ENCODE measurements at places on chromosomes 12 and 14.

DNA sequence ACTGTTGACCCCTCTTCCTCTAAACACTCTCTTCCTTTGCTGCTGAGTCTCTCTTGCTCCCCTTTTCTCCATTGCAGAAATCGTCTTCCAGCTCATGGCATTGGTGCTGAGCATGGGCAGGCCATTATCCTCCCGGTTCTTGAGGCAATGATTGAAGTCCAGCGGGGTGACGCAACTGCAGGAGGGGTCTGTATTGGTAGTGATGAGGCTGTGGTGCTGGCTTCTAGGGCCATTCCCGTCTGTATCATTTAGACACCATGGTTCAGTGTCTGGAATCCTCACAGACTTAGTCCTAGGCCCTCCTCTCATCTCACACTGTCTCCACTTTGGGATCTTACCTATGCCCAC is 720 bp upstream of the SLC22A17 start:
- DNase-seq = no peak

DNA sequence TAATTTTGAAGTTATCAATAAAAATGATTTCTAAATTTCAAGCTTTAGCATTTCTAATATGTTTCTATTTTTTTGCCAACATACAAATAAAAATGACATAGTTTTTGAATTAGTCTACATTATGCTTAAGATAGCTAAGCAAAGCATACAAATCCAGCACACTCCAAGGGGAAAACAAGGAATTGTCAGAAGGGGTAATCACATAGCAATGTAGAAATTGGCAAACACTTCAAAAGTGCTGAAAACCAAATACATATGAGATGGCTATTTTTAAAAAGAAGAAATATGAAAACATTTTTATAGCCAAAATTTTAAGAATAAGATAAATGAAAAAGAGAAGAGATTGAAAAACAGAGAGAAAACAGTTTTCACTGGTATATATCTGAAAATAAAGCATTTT is 308.0 kb downstream of the SLC6A15 start:
- no peak for DNase-seq

GRCh38 chr12:38137287-38137686 is 179.3 kb upstream of the ALG10B start:
- DNase-seq = no peak

GRCh38 chr12:129470196-129470595 is 433.6 kb downstream of the TMEM132D start:
- no peak for DNase-seq

GRCh38 chr14:23284654-23285529 is 1.0 kb downstream of the HOMEZ start:
- DNase-seq = peak; percentile 60

DNA sequence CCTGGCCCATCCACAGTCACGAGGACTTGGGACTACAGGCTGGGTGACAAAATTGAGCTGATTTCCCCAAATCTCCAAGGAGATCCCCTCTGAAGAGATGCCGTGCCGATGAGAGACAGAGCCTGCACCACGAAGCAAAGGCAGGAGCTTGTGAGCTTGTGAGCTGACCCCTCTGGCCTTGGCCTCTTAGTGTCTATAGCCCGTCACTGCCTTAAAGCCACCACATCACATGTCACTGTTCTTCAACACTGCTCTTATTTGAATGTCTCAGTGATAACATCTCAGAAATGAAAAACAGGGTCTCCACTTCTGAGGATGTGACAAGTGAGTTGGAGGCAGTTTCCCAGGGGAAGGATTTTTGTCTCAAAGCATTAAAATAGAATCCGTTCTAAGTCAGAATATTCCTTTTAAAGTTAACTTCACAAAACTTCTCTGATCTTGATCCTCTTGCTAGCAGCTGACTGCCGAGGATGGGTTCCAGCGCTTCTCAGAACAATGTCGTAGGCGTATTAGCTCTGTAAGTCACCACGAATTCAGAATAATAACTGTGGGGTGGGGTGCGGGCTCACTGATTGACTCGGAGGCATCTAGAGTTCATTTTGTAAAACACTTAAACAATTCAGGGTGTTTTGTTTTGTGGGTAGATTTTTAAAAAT is 37.5 kb downstream of the CHST11 start:
- no peak for DNase-seq

DNA sequence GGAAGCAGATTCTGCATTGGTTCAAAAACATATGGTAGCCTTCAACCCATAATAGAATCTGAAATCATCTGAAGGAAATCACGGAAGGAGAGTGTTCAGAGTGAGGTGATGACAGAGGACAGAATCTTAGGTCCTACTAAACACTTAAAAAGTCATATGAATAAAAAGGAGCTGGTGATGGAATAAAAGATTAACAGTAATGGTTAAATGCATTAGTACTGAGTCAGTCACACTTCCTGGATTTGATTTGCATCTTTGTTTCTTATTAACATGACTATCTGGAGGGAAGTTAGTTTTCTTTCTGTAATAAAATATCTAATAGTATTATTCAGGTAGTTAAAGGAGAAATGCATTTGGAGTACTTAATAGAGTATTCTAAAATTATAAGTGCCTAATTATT is 296.3 kb upstream of the ATXN7L3B start:
- DNase-seq = no peak

GRCh38 chr12:101889211-101889752 is 11.9 kb downstream of the DRAM1 start:
- DNase-seq = no peak

- no peak for DNase-seq
Observed at GRCh38 chr12:99066726-99067125, 421.6 kb downstream of the APAF1 start.

- no peak for DNase-seq
Observed at GRCh38 chr12:119363490-119363889, 29.0 kb downstream of the CCDC60 start.

GRCh38 chr14:67833403-67833802 is 13.8 kb downstream of the RAD51B start:
- DNase-seq = no peak

GRCh38 chr12:111596985-111597830 is 1.9 kb downstream of the ATXN2 start:
- peak; percentile 80 for DNase-seq

GRCh38 chr12:129902371-129903091 is 1.3 kb downstream of the TMEM132D start:
- no peak for DNase-seq

- DNase-seq = no peak
Observed at GRCh38 chr12:98022961-98023360, 492.4 kb upstream of the TMPO start.

DNA sequence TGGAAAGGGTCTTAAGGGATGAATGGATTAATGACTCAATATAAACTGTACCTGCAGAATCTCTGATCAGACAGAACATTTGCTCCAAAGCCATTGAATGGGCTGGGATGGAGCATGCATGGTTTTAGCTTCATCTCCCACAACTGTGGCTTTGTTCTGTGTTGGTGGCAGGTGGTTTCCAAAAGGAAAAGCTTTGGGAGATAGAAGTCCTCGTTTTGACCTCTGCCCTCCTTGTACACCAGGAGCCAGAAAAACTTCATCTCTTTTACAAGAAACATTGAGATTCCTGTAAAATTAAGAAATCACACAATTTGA is 39.5 kb downstream of the GPR65 start:
- DNase-seq = no peak

GRCh38 chr14:55701638-55702037 is 121.6 kb downstream of the KTN1 start:
- no peak for DNase-seq

DNA sequence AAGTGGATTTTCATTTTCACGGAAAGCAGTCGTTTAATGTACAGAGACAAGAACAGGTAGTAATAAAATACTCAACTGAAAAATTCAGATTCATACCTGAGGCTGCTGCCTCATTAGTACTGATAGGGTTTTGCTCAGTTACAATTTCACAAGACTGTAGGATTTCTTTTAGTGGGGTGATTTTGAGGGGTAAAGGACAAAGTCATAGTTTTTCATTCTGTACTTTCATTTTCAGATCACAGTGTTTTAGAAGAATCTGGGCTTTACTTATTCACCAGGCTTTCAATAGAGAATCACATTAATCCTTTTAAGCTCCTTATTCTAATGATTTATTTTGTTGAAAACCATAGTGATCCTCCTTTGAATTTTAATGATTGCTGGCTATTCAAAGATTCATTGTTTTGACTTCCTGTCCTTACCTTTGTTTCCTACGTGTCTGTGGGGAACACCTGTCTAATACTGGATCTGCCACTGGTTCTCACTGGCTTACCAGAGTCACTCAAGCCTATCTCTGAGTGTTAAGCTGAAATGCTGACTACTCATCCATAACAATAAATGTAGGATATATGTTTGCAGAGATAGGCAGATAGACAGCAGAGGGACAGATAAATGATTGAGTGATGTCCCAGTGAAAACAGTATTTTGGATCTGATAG is 243.8 kb upstream of the NPAS3 start:
- DNase-seq = no peak

GRCh38 chr14:58082491-58083098 is 69.4 kb downstream of the ARMH4 start:
- DNase-seq = no peak

GRCh38 chr12:27344246-27344645 is 11.6 kb downstream of the BMAL2 start:
- DNase-seq = no peak

DNA sequence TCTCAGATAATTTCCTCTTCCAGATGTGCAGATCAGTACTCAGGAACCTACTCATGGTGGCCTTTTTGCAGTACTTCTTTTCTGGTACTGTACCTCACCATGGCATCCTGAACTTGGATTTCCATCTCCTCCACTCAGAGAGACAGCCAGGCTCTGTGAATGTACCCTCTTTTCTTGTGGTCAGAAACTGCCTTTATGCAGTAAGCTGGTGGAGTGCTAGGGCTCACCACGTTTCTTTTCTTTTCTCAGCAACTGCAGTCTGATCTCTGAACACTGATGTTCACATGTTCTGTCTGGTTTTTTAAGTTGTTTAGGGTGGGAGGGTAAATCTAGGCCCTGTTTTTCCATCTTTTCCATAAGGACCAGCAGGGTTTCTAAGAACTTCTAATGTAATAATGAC is 99.8 kb upstream of the NRXN3 start:
- no peak for DNase-seq

- peak; percentile 20 for DNase-seq
Observed at GRCh38 chr12:67241482-67241881, 27.7 kb upstream of the CAND1 start.

DNA sequence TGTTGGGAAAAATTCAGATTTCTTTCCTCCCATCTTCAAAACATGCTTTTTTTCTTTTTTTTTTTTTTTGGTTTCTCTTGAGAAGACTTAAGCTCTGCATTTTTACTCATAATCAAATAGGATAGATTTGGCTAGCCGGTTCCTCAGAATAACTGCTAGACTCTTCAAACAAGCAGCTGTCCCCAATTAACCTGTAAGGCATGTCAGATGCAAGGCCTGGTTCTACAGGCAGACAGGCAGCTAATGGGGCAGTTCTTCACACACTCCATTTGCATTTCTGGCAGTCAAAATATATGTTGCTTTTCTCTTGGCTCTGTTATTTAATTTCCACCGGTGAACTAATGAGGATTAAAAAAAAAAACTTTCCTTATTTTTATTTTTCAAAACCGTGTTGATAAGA is 228.0 kb upstream of the ATP2B1 start:
- no peak for DNase-seq

- DNase-seq = no peak
Observed at GRCh38 chr12:95802482-95803270, 12.1 kb upstream of the NTN4 start.

- no peak for DNase-seq
Observed at GRCh38 chr12:98123021-98123461, 392.3 kb upstream of the TMPO start.

DNA sequence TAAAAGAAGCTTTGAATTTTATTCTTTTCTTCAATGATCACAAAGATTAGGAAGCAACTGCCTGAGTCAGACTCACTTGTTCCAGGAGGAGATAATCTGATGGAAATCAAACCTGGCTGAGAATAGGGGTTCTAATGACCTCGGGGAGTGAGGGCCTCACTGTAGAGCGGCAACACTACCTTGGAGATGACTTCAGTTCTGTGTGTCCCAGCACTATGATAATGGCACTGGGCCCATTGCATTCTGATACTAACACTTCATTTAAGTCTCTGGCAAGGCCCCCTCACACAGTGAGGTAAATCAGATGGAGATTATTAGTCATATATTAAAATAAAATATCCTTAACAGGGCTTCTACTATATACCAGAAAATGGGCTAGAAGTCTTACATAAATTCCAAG is 233.3 kb upstream of the EGLN3 start:
- no peak for DNase-seq

DNA sequence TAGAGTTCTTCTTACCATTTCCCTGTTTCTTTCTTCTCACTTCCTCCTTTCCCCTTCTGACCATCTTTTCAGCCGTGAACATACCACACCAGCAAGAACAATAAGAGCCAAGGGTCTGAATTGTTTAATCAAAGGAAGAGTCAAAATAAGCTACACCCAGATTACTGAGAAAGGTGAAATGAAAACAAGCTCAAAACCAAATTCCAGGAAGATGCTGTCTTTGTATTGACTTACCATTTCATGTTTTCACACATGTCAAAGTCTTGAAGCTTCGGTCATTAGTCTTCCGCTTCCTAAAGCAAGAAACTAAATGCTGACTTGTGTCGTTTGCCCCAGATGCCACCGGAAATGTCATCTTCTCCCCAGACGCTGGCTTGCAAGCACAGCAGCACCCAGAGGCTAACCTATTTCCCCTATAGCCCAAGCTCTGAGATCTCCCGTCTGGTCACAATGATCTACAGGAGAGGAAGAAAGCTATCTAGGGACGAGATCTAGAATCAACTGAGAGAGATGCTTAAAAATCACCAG is 136.5 kb upstream of the AMIGO2 start:
- DNase-seq = peak; percentile 29

DNA sequence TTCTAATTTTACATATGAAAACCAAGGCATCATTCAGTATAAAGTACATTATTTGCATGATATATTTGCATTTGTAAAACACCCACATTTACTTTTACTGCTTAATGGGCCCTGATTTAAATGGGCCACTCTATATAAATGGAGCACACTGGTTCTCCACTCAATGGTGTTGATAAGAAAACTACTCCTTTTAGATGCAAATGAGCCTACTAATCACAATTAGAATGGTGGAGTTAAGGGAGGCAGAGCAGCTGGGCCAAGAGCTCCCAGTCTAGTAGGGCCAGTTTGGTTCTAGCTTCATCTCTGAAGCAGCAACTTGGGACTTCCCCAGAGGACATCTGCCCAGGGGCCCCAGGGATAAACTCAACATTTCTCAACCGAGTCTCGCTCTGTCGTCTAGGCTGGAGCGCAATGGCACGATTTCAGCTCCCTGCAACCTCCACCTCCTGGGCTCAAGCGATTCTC is 120.7 kb downstream of the FOXN3 start:
- no peak for DNase-seq

DNA sequence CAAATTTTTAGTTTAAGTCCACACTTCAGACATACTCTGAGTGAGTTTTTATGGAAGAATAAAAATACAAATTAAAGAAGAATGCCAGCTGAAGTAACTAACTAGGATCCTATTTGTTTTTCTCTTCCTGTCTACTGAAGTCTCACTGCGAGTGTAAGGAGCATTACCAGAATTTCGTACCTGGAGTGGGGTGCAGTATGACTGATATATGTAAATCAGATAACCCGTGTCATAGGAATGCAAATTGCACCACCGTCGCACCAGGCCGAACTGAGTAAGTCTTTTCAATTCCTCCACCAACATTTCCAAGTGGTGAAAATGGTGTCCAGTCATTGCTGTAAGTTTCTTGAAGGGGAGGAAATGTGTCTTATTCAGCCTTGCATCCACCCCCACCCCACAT is 52.9 kb downstream of the STAB2 start:
- no peak for DNase-seq

GRCh38 chr12:86435053-86435452 is 178.9 kb upstream of the MGAT4C start:
- DNase-seq = no peak

GRCh38 chr12:13233830-13234641 is 37.5 kb downstream of the EMP1 start:
- peak; percentile 39 for DNase-seq

- no peak for DNase-seq
Observed at GRCh38 chr12:118964988-118965387, 16.4 kb upstream of the SRRM4 start.

Data from erythroblast (primary cell).